ENCODE measurements at places on chromosomes 6 and 20.

DNA sequence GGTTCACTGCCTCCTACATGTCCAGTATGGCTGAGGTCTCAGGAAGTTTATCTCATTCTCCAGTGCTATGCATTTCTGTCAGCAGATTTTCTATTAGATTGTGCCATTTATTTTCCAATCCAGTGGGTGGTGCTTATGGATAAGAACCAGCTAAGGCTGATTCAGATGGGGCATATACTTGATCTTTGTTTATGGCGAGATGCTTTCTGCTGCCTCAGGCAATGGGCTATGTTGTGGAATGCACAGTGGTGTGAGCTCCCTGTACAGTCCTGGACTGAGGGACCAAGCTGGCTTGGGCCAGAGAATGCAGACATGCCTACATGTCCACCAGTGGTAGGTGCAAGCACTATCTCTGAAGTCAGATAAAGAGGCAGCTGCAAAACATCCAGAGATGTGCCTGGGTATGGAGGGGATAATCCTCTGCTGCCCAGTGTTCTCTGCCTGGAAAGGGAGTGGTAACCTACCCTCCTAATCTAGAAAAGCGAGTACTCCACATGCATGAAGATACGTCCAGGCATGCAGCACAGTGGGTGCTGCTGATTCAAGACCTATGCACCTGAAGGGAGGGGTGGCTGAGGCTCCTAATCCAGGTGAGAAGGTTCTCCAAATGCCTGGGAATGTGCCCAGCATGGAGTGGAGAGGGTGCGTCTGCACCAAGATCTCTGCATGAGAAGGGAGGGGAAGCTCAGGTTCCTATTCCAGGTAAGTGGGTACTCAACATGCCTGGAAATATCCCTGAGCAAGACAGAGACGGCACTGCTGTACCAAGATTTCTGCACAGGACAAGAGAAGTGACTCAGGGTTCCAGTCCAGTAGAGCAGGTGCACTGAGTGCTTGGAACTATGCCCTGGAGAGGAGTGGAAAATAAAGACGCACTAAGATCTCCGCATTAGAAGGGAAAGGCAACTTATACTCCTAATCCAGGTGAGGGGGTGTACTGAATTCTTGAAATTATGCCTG, 9.4 kb downstream of the CST4 start:
- DNase-seq: no peak

DNA sequence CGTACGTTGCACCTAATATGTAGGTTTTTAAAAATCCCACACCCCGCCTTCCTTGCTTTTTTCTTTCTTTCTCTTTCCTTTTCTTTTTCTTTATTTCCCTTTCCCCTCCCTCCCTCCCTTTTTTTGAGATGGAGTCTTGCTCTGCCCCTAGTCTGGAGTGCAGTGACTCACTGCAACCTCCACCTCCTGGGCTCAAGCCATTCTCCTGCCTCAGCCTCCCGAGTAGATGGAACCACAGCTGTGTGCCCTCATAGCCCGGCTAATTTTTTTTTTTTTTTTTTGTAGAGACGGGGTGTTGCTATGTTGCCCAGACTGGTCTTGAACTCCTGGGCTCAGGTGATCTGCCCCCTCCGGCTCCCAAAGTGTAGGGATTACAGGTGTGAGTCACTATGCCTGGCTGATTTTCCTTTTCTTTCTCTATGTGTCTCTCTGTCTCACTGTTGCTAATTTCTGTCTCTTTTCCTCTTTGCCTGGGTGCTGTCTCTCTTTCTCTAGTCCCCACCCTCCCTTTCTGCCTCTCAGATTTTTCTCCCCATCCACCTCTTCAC, 61.2 kb downstream of the SRC start:
- no peak for DNase-seq

GRCh38 chr6:146289816-146290588, 253.6 kb upstream of the RAB32 start:
- peak; percentile 11 for DNase-seq

DNA sequence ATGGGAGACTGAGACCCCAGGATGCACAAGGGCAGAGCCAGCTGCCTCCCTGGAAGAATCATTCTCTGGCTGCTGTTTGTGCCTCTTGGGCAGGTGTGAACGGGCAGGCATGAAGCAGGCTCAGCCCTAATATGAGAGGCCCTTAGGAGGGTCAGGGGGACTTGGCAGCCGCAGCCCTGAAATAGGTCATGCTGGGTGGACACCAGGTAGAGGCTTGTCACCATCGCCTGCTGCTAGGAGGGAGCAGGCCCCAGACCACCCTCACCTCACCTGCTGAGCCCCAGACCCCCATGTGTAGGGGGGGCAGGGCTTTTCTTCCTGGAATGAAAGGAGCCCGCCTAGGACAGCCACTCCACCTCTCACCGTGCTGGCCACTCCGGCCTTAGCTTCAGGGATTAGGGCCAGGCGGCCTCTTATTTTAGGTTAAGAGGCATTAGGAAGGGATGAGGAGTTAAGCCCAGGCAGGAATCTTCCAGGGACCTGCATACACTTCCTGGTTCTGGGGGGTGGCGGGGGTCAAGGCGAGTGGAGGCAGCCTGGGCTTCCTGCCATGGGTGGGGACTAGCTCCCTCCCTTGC, 92.4 kb downstream of the ASXL1 start:
- DNase-seq: no peak

GRCh38 chr20:17936286-17936760, 32.3 kb downstream of the SNX5 start:
- DNase-seq: no peak

- no peak for DNase-seq
Observed at GRCh38 chr6:115514656-115515055, 546.0 kb downstream of the FRK start.

- no peak for DNase-seq
Observed at GRCh38 chr6:33391922-33392594, 435 bp downstream of the KIFC1 start.

DNA sequence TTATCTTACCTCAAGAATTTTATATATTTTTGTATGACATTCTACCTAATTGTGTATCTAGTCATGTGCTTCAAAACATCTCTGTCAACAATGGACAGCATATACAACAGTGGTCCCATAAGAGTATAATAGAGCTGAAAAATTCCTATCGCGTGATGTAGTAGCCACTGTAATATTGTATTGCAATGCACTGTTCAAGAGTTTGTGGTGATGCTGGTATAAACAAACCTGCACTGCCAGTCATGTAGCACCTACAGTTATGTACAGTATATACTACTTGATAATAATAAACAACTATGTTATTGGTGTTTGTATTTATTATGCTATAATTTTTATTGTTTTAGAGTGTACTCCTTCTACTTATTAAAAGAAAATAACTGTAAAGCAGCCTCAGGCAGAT, 672.7 kb downstream of the CD109 start:
- peak; percentile 23 for DNase-seq

- DNase-seq: no peak
Observed at GRCh38 chr6:105678516-105678915, 275.6 kb upstream of the PREP start.

GRCh38 chr6:18329776-18330175, 57.4 kb upstream of the RNF144B start:
- no peak for DNase-seq

DNA sequence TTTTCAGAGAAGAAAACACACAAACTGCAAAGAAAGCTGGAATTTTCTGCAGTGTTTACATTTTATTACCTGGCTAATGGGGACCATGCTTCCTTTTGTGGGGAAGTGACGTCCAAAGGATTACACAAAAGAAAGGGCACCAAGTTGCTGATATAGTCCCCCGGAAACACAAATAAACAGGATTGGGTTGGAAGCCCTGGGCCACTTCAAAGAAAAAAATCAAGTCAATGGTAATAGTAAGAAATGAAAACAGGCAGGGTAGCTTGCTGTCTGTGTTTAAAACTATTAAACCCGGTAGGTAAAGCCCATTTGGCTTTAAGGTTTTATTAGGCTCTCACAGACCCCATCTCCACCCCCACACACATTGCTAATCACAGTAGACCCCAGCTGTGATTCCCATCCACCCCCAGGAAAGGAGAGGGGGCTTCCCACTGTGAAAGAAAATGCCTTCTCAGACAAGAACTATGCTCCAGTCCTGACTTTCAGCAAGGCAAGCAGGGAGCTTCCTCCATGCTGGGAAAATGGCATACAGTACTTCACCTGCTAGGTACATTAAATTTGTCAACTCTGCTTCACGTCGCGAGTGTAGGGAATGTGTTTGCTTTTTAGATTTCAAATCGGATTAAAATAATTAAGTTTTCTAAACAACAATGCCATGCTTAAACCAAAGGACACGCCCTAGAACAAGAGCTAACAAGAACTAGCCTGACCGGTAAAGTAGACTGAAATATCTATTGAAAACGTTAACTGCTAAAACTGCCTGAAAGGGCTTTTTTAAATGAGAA, 1.1 kb downstream of the PERP start:
- no peak for DNase-seq

DNA sequence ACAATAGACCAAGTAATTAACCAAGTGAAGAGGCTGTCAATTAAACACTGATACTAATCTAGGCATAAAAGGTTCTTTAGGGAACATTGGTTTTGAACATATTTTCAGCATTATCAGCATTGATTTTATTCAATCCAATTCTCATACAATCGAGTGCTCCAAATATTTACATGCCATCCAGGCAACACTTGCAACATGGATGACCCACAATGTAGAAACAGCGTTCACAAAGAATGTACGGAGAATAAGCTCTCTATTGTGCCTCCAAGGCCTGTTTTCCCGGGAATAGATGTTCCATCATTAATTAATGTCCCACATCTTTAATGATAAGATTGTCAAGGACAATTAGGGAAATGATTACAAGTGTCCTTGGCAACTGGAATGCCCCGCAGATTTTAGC, 117.4 kb downstream of the RFX6 start:
- DNase-seq: no peak

- DNase-seq: no peak
Observed at GRCh38 chr6:166305562-166306117, 2.6 kb downstream of the PRR18 start.

DNA sequence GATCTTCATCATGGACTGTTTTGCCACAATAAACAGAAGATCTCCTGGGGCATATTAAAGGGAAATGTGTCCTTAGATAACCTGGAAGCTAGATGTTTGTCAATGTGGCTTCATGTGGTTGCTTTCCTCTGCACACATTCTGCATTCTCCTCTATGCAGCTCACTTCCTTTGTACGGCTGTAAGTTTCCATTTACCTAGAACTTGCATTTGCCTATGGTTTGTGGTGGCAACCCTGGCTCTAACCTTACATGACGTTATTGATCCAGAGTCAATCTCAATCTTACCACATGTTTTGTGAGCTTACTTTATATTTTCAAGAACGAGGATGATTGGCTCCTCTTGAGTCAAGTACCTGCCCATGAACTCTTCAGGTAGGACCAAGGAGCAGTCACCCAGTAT, 863.1 kb downstream of the MAFB start:
- DNase-seq: no peak

DNA sequence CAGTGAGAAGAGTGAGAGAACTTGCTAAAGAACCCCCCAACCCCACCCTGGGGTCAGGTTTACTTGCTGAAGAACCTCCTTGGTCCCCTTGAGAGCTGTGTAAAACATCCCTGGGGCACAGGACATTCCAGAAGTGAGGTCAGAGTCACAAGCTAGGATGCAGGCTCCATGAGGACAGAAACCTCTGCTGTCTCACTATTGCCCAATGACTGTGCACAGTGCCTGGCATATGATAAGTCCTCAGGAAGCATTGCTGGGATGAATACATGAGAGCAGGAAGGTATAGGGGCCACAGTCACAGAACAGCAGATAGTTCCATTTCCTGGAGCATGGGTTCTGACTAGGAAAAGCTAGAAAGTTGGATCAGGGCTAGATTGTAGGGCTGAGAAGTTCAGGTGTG, 18.4 kb downstream of the NT5E start:
- DNase-seq: no peak

GRCh38 chr20:22652681-22653588, 68.6 kb upstream of the FOXA2 start:
- DNase-seq: no peak

- no peak for DNase-seq
Observed at GRCh38 chr20:41375846-41376245, 9.2 kb upstream of the EMILIN3 start.

- DNase-seq: no peak
Observed at GRCh38 chr20:31476643-31477215, 1.6 kb downstream of the REM1 start.

- peak; percentile 15 for DNase-seq
Observed at GRCh38 chr6:130129762-130130246, 92.9 kb downstream of the SAMD3 start.

GRCh38 chr6:157169656-157170055, 153.7 kb downstream of the TMEM242 start:
- DNase-seq: no peak

GRCh38 chr20:38770546-38770945, 22.3 kb downstream of the ACTR5 start:
- DNase-seq: no peak

DNA sequence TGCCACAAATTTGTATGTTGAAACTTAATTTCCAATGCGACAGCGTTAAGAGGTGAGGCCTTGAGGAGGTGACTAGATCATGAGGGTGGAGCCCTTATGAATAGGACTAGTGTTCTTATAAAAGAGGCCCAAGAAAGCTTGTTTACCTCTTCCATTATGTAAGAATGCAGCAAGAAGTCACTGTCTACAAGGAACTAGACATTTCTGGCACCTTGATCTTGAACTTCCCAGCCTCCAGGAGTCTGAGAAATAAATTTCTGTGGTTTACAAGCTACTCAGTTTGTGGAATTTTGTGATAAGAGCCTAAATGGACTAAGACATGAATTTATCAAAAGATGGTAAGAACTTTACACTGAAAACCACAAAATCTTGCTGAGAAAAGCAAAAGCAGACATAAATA, 173.6 kb upstream of the SGK1 start:
- no peak for DNase-seq

DNA sequence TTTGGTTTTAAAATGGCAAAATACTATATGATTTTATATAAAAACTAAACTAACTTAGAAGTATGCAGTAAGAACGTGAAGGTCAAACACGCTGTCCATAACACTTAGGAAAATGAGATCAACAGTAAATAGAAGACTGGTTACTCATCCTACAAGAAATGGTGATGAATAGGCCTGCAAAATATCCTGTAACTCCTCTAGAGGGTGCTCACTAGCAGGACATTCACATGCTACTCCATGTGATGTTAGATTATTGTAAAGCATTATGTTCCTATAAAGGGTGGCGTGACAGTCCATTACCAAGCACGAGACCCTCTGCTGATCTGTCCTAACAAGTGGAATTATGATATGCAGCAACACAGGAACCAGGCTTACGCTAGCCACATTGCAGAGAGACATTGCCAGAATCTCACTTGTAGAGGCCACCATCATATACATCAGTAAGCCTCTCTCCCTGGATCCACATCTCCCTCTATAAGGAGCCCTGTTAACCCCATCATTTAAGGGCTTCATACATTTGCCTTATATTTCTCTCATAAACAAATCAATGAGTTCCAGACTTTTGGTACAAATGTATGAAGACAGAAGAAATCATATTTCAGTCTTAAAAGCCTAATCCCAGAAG, 18.0 kb upstream of the DEFB129 start:
- DNase-seq: peak; percentile 45

All from AG04450 (cell line).